T-helper 17 cell (primary cell): ENCODE measurements at places on chromosomes 11 and 22.

DNA sequence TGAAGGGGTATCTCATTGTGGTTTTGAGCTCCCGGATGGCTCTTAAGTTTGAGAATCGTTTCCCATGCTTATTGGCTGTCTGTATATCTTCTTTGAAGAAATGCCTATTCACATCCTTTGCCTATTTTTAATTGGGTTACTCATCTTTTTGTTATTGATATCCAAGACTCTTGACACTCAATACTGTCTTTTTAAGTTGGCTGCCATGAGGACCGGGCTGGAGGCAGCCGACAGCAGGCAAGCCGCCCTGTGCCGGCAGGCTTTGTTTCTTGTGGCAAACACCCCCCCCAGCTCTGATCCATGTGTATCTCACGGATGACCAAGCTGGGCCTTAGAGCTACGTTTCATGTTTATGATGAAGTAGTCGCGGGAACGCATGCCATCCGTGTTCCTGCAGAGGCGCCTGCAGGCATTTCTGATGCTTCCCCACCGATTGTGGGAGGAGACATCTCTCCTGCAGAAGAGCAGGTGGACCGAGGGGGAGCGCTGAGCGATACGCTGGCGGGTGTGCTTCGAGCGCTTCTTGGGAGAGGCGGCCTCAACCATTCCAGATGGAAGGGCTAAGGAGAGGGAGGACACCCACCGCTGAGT lies 95.8 kb downstream of the TBC1D22A start:
- no peak for DNase-seq

- no peak for DNase-seq
Observed at GRCh38 chr11:69787906-69788305, 12.8 kb upstream of the FGF4 start.

DNA sequence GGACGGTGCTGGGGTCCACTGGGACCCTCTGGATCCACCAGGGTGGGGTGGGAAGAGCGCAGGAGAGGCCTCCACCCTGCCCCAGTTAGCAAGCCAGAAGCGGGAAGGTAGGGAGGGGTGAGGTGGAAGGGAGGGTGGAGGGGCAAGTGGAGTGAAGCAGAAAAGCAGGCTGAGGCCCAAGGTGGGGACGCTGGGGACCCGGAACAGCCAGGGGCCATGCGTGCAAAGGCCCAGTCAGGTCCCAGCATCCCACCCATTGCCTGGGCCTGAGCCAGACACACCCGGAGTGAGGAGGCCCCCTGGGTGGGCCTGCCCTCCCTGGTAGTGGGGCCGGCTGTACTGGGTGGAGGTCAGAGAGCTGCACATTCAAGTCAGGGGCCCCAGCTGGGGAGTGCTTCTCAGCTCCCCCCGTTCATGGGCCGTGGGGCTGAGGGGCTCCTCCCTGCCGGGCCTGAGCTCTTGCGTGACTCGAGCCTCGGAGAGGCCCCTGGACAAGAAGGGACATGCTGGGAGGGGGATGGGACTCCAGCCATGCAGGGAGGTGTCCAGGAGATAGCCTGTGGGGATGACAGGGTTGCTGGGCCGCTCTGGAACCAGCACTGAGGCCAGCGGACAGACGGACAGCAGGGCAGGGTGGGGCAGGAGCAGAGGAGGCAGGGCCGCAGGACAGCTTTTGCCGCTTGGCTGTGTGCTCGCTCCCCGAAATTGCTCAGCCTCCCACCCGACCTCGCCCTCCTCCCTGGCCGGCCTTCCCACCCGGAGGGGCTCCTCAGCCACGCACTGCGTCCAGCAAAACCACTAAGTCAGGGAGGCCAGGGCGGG lies 7.7 kb downstream of the TNNT3 start:
- no peak for DNase-seq

DNA sequence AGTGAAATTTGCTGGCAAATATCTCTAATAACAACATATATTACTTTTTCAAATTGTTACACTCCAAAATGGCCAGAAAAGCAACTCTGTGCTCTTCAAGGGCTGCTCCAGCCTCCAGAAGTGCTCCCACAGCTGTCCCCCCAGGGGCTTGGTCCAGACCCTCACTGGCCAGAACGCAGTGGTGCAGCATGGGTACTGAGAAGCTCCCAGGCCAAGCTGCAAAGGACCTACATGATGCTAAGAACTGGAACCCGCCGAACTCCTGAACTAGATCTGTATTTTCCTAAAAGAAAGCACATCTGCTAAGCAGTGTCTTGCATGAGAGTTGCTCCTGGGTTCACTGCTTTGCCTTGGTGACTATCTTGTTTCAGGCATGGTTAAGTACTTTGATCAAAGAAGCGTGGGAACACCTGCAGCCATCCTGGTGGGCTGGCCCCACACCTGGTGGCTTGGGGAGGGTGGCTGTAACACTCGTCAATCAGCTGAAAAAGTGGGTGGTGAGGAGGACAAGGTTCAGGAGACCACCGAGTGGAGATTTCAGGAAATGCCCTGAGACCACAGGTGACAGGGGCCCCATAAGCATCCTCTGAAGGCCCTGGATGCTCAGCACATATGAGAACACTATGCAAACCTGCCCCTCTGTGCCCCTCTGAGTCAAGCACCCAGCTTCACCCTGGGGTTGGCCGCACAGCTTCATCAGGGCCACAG lies 72.7 kb upstream of the PITPNB start:
- DNase-seq = no peak

- no peak for DNase-seq
Observed at GRCh38 chr11:8715501-8715900, 32.9 kb downstream of the RPL27A start.

GRCh38 chr11:810040-810567 lies 337 bp downstream of the RPLP2 start:
- DNase-seq = no peak

- DNase-seq = no peak
Observed at GRCh38 chr22:27122574-27122973, 465.2 kb downstream of the MIAT start.
